ENCODE measurements at places on chromosomes 1 and 21.
A peak's percentile ranks its signal among the peaks of the same experiment; 100 is the strongest.

- peaks cover 96% of the 10 kb centered on the region for H3K4me1 ChIP-seq
- peaks cover 17% of the 10 kb centered on the region for H3K36me3 ChIP-seq
- no peaks in the 10 kb centered on the region for H3K27me3 ChIP-seq
Observed at GRCh38 chr21:42234464-42235241, 15.7 kb downstream of the ABCG1 start.

GRCh38 chr1:33367485-33368405 lies 46.8 kb upstream of the A3GALT2 start:
- H3K36me3 ChIP-seq = no peaks in the 10 kb centered on the region
- DNase-seq = peak; percentile 80
- no peak overlapping the region for H3K27ac ChIP-seq
- H3K27me3 ChIP-seq = peaks cover 5% of the 10 kb centered on the region

- H3K27ac ChIP-seq = no peak overlapping the region
- H3K36me3 ChIP-seq = no peaks in the 10 kb centered on the region
- H3K27me3 ChIP-seq = no peaks in the 10 kb centered on the region
- H3K4me3 ChIP-seq = no peak overlapping the region
- no peak for DNase-seq
Observed at GRCh38 chr1:186770421-186770820, 58.3 kb upstream of the PLA2G4A start.

GRCh38 chr1:37108596-37109188 lies 74.4 kb upstream of the GRIK3 start:
- no peaks in the 10 kb centered on the region for H3K4me1 ChIP-seq
- no peak overlapping the region for H3K27ac ChIP-seq
- H3K36me3 ChIP-seq = no peaks in the 10 kb centered on the region
- no peak for DNase-seq

DNA sequence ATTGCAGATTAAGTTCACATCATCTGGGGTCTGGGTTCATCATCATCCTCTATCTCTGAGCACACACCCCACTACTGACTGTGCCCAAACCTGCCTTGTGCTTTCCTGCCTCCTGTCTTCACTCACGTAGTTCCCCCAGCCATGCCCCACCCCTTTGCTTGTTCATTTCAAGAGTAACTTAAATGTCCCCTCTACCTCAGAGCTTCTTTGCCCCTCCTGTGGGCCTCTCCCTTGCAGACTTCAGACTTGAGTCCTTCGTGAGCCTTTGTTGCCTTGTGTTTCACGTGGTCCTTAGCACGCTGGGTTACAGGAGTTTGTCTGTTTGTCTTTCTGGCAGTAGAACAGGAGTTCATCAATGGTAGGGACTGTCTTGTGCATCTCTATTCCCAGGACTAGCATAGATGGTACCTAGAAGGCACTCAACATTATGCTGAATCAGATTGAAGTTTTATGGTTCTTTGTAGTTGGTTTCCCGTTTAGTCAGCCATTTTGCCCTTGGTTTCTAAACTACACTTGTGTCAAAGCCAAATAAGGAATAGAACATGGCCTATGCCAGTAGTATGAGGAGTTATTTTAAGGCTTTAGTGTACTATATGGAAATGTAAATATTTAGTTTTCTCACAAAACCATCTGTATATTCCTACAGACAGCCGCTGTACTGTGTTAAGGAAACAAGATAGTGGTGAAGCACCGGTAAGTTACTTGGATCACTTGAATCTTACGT lies 86.2 kb downstream of the TTC3 start:
- H3K4me3 ChIP-seq = no peak overlapping the region
- H3K4me1 ChIP-seq = no peaks in the 10 kb centered on the region
- H3K27ac ChIP-seq = no peak overlapping the region
- H3K27me3 ChIP-seq = no peaks in the 10 kb centered on the region

GRCh38 chr1:48823168-48823567 lies 46.5 kb upstream of the BEND5 start:
- H3K4me3 ChIP-seq = no peak overlapping the region
- no peak overlapping the region for H3K27ac ChIP-seq
- no peak for DNase-seq
- H3K4me1 ChIP-seq = no peaks in the 10 kb centered on the region

DNA sequence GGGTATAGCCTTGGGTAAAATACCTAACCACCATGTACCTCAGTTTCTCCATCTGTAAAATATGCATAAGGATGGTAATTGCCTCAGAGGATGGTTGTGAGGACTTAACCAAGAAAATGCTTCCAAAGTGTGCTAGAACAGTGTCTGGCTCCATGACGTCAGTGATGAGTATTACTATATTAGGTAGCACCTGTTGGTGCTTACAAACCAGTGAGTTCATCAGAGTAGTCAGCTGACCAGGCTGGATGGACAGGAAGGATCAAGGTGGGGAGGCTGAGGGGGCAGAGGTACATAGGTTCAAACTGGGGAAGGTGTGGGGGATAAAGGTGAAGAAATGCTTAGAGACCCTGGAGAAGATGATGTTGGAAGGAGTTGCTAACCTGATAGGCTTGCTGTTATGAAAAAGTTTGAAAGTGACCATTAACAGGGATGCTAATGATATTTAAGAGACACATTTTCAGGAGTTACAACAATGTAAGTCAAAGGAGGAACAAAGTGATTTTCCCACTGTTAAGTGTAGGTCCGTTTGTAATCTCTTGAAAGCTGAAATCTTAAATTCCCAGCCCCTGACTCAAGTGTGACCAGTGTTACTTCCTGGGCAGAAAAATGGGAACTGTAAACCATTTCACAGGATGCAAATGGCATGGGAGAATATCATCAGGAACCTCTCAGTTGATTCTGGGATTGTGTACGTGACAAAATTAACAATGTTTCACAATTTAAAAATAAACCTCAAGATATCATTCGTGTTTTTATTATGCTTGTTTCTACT lies 4.4 kb downstream of the NTPCR start:
- peaks cover 29% of the 10 kb centered on the region for H3K4me1 ChIP-seq
- no peaks in the 10 kb centered on the region for H3K27me3 ChIP-seq
- peaks cover 39% of the 10 kb centered on the region for H3K36me3 ChIP-seq
- H3K27ac ChIP-seq = no peak overlapping the region

DNA sequence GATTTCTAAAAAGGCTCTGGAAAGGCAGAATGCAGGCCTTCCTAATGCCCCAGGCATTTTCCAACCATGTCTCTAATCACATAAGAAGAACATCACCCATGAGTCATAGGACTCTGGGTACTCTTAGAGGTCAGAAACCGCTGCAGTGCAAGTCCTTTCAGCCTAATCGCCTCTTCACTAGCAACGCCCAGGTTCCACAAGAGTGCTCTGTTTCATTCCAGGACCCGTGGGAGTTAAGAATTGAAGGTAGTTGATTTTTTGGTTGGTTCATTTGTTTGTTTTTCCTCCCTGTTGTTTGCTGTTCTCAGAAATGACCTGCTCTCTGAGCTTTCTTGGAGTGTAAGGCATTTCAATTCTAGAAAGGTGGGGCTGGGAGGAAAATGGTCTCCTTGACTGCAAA lies 123.2 kb downstream of the NR5A2 start:
- no peak for DNase-seq
- no peaks in the 10 kb centered on the region for H3K27me3 ChIP-seq
- no peak overlapping the region for H3K27ac ChIP-seq
- no peaks in the 10 kb centered on the region for H3K36me3 ChIP-seq
- peaks cover 19% of the 10 kb centered on the region for H3K4me1 ChIP-seq

- H3K4me3 ChIP-seq = no peak overlapping the region
- no peaks in the 10 kb centered on the region for H3K36me3 ChIP-seq
- no peaks in the 10 kb centered on the region for H3K27me3 ChIP-seq
- DNase-seq = no peak
- no peaks in the 10 kb centered on the region for H3K4me1 ChIP-seq
- no peak overlapping the region for H3K27ac ChIP-seq
Observed at GRCh38 chr21:29163341-29164115, 33.1 kb downstream of the MAP3K7CL start.

- no peaks in the 10 kb centered on the region for H3K36me3 ChIP-seq
- no peak overlapping the region for H3K4me3 ChIP-seq
- DNase-seq = no peak
- no peaks in the 10 kb centered on the region for H3K27me3 ChIP-seq
- 0 out of 2 replicates have a peak, but pooled peaks cover 10% of the 10 kb centered on the region for H3K4me1 ChIP-seq
- no peak overlapping the region for H3K27ac ChIP-seq
Observed at GRCh38 chr1:59427784-59428183, 130.9 kb downstream of the FGGY start.

DNA sequence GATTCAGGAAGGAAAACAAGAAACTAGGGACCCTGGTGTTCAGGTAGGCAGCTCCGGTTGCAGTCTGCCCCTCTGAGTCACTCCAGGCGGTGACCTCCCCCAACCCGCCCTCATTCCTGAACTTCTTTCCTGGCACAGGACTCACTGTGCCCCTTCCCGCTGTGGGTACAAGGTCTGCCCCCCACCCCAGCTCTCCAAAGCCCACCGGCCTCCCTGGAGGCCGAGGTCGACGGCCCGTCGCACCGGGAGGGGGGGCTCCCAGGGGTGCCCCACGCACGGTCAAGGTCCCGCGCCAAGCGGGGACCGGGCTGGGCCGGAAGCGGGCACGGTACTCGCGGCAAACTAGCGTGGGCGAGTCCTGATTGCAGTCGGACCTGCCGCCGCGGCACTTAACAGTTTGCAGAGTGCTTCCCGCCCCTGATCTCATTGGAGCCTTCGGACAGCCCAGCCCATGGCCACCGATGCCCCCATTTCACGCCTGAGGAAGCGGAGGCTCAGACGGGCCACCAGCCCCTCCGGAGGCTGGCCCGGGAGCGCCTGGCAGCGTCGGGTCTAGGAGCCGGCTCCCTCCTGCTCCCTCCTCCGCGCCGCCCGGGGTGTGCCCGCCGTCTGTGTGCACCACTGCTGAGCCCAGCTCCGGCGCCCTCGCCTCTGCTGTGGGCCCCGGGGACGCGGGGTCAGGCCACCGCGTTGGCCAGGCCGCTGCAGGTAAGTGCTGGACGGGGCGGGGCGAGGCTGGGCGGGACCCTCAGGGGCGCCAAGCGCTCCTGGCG lies at the start of gene GJB3:
TSS of gene GJB3 (plus strand) at position 144 of the 773 bp plus-strand sequence. CDS start 3,549 bp downstream, outside the sequence.
- no peak for DNase-seq
- no peak within 1 kb of the TSS for H3K4me3 ChIP-seq
- no peaks in the 10 kb centered on the region for H3K4me1 ChIP-seq

DNA sequence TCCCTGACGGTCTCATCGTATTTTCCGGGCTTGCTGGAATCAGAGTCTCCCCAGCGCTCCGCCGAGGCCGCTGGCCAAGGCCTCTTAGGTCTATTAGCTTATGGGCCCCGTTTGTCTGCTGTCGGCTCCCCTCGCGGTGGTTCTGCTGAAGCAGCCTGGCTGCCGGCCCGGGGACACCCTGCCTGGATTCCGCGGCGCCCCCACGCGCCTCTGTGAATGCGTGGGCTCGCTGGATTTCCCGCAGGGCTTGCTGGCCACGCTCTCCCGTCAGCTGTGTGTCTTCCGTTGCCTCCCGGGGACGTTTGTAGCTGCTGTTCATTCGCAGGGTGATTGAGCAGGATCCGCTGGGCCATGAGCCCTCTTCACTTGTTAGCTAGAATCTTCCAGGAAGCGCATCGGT lies 8.4 kb downstream of the LRRC3 start:
- no peaks in the 10 kb centered on the region for H3K27me3 ChIP-seq
- DNase-seq = no peak

DNA sequence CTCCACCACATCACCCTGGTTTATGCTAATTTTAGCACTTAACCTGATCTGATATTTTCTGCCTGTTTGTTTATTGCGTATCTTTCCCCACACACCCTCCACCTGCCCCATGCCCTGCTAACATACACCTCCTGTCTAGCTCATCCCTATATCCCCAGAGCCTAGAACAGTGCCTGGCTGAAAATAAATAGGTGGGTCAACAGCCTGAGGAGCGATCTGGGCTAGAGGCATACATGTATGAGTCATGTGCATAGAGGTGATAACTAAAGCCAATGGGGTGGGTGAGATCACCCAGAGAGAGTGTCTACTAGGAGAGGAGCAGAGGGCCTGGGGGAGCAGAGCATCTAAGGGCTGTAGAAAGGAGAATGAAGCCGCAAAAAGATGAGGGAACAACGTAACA lies 2.7 kb downstream of the HTR1D start:
- H3K4me3 ChIP-seq = no peak overlapping the region
- DNase-seq = no peak
- no peaks in the 10 kb centered on the region for H3K4me1 ChIP-seq
- no peak overlapping the region for H3K27ac ChIP-seq
- H3K27me3 ChIP-seq = peaks cover 46% of the 10 kb centered on the region

DNA sequence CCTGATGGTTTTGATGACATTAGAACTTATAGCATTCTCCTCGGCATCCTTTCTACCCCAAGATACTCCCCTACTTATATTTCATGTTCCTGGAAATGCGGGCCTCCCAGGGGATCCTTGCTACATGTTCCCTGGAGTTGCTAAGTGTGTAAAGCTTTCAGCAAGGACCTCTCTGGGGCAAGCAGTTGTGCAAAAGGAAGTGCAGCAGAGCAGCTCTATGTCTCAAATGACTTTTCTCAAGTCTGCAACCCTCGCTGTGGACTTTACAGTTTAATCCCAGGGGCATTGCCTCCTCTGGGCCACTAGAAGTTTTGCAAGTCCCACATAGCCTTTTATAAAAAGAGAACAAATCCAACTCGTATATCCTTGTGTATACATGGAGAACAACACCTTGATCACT lies 20.8 kb upstream of the MNDA start:
- peaks cover 26% of the 10 kb centered on the region for H3K27me3 ChIP-seq
- no peak overlapping the region for H3K27ac ChIP-seq
- DNase-seq = no peak
- no peaks in the 10 kb centered on the region for H3K36me3 ChIP-seq
- H3K4me3 ChIP-seq = no peak overlapping the region

DNA sequence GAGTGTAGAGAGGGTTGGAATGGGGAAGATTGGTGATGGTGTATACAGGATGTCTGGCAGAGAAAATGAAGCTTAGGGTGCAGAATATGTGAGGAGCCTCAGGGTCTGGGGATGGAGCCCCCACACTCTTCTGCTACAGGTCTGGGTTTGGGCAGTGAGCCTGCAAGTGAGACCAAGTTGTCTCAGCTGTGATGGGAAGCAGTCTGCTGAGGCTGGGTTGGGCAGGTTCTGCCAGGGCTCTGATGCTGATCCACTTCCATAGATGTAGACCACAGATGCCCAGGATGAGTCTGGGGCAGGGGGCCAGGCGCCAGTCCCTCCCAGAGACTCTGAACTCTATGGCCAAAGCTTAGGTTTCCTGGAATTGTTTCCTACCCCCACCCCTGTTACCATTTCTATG lies 516.9 kb downstream of the PTPRU start:
- no peak for DNase-seq
- H3K27ac ChIP-seq = no peak overlapping the region
- H3K36me3 ChIP-seq = no peaks in the 10 kb centered on the region
- peaks cover 4% of the 10 kb centered on the region for H3K27me3 ChIP-seq
- no peak overlapping the region for H3K4me3 ChIP-seq

DNA sequence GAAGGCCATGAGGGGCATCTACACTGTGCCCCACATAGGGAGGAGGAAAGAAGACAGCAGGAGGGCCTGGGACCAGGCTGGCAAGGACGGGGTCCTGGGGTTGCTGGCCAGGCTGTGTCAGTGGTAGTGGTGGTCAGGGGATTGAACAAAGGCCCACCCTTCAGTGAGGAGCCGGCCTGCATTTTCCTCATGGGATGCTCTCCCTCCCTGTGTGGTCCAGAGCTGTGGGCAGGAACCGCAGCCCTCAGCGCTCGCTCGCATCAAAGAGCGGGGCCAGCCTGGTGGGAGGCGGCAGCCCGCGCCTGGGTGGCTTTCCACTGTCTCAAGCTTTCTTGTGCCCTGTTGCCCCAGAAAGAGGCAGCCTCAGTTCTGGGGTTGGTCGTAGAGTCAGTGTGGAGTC lies 24.8 kb downstream of the LHX4 start:
- H3K27me3 ChIP-seq = no peaks in the 10 kb centered on the region
- H3K27ac ChIP-seq = no peak overlapping the region
- DNase-seq = no peak
- peaks cover 4% of the 10 kb centered on the region for H3K4me1 ChIP-seq

- H3K4me1 ChIP-seq = no peaks in the 10 kb centered on the region
- H3K36me3 ChIP-seq = no peaks in the 10 kb centered on the region
- no peak overlapping the region for H3K27ac ChIP-seq
Observed at GRCh38 chr1:159939678-159940002, 5.8 kb downstream of the IGSF9 start.
